AG09309 (cell line): ENCODE measurements at places on chromosomes 13 and 19.

GRCh38 chr13:71634602-71635443 is 232.2 kb downstream of the DACH1 start:
- DNase-seq: no peak

GRCh38 chr19:31268751-31269383 is 80.4 kb downstream of the TSHZ3 start:
- no peak for DNase-seq

GRCh38 chr19:10471909-10472308 is 31.2 kb downstream of the KEAP1 start:
- no peak for DNase-seq

DNA sequence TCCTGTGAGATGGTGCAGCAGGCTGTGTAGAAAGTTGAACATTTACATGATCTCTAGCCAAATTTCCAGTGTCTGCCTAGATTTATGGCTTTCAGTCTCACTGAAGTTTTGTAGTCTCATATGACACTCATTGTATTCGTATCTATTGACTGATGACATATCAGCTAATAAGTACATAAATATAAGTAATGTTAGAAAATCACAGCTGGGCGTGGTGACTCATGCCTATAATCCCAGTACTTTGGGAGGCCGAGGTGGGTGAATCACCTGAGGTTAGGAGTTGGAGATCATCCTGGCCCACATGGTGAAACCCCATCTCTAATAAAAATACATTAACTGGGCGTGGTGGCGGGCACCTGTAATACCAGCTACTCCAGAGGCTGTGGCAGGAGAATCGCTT is 54.7 kb upstream of the HTR2A start:
- no peak for DNase-seq

DNA sequence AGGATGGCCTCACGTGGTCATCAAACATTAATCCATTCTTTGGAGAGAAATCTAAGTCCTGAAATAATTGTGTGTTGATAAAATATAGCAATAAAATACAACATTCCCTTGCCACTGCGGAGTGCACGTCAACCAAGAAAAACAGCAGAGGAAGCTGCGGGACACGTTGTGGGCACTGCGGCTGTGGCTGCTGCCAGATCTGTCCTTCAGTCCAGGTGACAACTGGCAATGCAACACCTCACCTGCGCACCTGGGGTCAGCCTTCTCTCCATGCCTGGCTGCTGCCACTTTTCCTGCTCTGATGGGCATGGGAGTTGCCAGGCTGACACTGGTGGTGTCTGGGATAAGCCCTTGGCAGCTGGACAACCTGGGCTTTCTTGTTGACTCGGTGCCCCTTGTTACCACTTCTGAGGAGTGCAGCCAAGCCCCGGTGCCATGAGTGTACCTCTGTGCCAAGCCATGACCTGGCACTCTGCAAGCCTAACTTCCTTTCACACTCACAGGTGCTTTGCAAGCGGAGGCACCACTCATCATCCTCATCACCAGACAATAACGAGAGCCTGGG is 251.6 kb upstream of the TSHZ3 start:
- DNase-seq: no peak

GRCh38 chr19:19468424-19469050 is 46.8 kb downstream of the TSSK6 start:
- DNase-seq: no peak

- no peak for DNase-seq
Observed at GRCh38 chr19:29329460-29330134, 116.6 kb upstream of the UQCRFS1 start.

DNA sequence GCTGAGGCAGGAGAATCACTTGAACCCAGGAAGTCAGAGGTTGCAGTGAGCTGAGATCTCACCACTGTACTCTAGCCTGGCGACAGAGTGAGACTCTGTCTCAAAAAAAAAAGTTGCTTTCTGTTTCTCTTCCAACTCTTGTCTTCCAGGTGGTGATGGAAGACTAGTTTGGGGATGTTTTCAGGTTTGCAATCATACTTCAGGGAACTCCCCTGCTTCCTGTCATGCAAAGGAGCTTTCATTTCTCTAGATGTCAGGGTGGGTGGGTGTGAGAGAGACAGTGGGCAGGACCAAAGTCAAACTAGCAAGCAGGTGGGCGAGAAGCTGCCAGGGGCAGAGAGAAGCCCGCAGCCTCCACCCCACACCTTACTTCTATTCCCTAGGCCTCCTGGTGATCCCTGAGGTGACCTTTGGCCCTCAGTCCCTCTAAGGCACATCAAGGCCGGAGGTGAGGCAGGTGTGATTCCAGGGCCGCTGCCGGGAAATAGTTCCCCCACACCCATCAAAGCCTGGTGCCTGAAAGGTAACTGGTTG is 25.7 kb downstream of the CCNE1 start:
- DNase-seq: no peak

DNA sequence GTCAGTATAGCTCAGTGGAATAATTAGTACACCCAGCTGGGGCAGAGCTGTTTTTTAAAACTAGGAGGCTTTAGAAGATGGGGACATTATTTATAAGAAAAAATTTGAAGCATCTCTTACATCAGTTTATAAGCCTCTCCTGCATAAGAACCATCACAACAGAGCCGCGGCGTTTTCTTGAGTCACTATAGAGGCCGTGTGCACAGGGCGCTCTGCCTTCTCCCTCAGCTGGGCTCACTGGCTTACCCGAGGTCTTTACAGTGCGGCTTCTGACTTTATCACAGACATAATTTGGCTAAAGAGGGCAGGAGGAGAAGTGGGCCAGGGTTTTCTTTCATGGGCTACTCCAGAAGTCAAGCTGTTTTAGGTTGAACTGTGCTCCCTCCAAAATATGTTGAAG is 135.5 kb upstream of the RNF113B start:
- DNase-seq: no peak

- no peak for DNase-seq
Observed at GRCh38 chr19:40416918-40417642, 3.9 kb upstream of the PRX start.

DNA sequence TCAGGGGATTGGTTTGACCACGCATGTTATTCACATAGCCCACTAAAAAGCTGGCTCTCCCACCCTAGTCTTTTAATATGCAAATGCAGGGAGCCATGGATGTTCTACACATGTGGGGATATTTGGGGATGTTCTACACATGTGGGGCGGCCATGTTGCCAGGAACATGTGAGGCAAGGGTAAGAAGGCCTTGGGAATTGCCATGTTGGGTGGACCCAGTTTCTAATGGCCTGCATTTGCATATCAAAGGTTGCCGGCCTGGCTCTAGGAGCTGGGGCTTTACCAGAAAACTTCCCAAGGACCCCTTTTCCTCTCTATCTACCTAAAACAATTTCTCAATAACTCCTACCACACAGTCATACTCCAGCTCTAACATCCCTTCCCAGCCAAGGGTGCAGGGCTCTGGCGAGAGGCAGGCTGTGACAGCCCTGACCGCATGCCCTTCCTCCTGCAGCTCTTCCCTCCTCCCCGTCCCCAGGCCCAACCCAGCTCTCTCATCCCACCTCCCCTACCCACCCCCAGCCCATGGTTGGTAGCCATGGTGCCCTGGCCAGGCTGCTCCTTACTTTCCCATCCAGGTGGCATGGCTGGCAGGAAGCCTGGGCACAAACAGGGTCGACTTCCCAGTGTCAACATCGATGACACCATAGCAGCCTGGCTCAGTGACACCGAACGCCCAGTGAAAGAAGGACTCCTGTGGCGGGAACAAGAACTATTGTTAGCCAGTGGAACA is 11.0 kb downstream of the PEPD start:
- no peak for DNase-seq

DNA sequence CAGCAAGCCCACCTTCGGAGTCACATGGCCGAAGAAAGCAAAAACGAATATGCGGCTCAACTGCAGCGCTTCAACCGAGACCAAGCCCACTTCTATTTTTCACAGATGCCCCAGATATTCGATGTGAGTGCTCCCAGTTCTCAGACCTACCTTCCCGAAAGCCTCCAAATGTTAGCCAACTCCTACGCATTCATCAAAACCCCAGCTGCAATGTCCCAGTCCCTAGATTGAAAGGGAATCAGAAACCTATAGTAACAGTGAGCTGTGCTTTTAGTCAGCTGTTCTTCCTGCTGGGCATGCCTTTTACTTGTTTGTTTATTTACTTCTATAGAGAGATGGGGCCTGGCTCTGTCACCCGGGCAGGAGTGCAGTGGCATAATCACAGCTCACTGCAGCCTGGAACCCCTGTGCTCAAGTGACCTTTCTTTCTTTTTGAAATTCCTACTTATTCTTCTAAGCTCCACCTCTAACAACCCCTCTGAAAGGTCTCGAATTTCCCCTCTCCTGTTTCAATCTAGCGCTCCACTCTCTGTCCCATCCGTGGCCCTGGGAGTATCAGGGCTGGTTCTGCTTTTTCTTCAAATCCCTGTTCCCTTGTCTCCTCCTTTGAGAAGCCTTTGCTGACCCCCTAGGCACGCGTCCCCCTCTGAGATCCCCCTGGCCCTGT is 4.4 kb downstream of the TRIP10 start:
- no peak for DNase-seq

DNA sequence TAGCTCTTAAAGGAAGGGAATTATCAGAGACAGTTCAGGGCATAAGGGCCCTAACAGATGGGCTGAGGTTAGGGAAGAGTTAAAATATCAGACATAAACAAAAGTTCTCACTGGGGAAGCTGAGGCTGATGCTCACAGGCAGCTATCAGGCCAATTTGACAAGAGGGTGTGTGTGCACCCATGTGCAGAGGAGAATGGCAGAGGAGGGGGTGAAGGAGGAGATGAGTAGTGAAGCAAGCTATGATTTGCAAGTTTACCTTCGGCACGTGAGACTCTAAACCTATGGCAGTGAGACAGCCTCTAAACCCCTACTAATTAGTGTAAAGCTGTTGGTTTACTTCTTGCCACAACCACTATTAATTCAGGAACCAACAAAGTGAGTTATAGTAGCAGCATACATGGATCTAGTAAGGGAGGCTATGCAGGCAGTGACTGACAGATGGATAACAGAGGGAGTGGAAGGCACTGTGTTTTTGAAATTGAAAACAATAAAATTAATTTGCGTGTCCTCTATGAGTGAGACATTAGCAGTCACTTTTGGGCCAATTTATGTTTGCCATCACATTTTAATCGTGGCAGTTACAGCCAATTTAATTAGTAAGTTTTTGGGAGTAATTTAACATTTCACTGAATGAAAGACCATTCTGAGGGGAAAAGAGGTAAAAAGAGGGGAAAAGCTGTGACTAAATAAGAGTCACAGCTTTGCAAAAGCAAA is 99.6 kb upstream of the HTR2A start:
- no peak for DNase-seq
